ENCODE measurements at places on chromosomes 12 and 14.

DNA sequence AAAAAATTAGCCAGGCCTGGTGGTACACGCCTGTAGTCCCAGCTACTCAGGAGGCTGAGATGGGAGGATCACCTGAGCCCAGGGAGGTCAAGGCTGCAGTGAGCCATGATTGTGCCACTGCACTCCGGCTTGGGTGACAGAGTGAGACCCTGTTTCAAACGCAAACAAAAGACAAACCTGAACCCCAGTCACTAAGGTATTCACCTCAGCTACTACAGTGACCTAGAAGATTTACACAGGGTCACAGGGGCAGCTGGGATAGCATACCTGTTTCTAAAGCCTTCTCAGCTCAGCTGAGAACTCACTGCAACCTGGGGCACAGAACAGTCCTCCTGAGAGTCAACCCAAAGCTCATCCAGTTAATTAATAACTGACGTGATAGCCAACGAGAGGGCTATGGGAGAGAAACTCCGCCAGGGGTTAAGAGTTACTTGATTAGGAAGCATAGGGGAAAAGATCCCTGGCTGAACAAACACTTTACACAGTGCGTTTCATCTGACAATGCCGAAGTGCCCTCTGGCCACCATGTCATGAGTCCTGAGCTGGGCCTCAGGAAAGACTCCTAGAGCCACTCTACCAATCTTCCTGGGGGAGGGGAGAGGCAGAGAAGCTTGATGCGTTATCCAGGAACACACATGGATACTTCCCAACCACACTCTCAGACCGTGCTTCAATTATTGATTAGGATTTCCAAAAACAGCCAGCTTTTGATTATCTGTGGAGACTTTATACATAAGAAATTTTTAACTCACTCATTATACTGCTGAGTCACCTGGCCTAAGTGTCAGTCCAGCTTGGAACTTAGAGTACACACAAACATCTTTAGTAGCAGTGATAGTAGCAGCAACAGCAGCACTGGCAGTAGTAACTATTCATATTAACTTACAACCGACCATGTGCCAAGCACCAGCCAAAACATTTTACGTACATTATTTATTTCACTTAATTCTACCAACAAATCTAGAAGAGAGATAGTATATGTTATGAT lies 48.2 kb downstream of the FOXN3 start:
- H3K4me3 ChIP-seq, result no peak overlapping the region
- H3K27ac ChIP-seq, result peak overlapping the region; percentile 37
- no peak for DNase-seq
- no peaks in the 10 kb centered on the region for H3K36me3 ChIP-seq
- H3K4me1 ChIP-seq, result peaks cover 53% of the 10 kb centered on the region
- no peaks in the 10 kb centered on the region for H3K27me3 ChIP-seq

GRCh38 chr12:105444653-105445102 lies 114.2 kb downstream of the C12orf75 start:
- H3K4me1 ChIP-seq, result peaks cover 3% of the 10 kb centered on the region
- no peaks in the 10 kb centered on the region for H3K36me3 ChIP-seq
- DNase-seq, result no peak
- H3K4me3 ChIP-seq, result no peak overlapping the region
- H3K27me3 ChIP-seq, result no peaks in the 10 kb centered on the region

GRCh38 chr12:72267974-72268373 lies 4.2 kb upstream of the TRHDE start:
- DNase-seq, result peak; percentile 58
- peaks cover 2% of the 10 kb centered on the region for H3K36me3 ChIP-seq
- H3K4me1 ChIP-seq, result peaks cover 19% of the 10 kb centered on the region

GRCh38 chr12:29655861-29656260 lies 127.9 kb downstream of the TMTC1 start:
- no peaks in the 10 kb centered on the region for H3K36me3 ChIP-seq
- H3K27me3 ChIP-seq, result no peaks in the 10 kb centered on the region
- H3K4me3 ChIP-seq, result no peak overlapping the region
- H3K27ac ChIP-seq, result no peak overlapping the region
- DNase-seq, result no peak

- H3K4me1 ChIP-seq, result no peaks in the 10 kb centered on the region
- no peak overlapping the region for H3K4me3 ChIP-seq
- DNase-seq, result no peak
- no peaks in the 10 kb centered on the region for H3K27me3 ChIP-seq
- H3K36me3 ChIP-seq, result no peaks in the 10 kb centered on the region
Measured at GRCh38 chr12:42763682-42764081, 174.1 kb upstream of the PRICKLE1 start.

DNA sequence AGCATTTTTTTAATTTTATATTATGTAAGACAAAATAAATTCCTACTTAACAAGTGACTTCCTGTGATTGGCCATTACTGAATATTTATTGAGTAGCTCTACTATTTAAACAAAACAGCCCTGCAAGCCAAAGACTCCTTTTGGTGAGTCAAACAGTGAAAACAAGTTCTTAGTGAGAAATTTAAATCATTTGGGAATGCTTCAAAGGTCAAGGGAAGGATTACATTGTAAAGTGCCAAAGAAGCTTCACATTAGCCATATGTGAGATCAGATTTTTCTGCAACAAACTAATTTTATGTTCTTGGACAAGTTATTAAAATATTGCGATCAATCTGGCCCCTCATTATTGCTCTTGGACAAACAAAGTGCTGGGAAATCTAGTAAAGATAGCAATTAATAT lies 795.4 kb upstream of the MGAT4C start:
- DNase-seq, result no peak
- H3K4me3 ChIP-seq, result no peak overlapping the region
- no peak overlapping the region for H3K27ac ChIP-seq
- H3K4me1 ChIP-seq, result no peaks in the 10 kb centered on the region
- H3K36me3 ChIP-seq, result no peaks in the 10 kb centered on the region

DNA sequence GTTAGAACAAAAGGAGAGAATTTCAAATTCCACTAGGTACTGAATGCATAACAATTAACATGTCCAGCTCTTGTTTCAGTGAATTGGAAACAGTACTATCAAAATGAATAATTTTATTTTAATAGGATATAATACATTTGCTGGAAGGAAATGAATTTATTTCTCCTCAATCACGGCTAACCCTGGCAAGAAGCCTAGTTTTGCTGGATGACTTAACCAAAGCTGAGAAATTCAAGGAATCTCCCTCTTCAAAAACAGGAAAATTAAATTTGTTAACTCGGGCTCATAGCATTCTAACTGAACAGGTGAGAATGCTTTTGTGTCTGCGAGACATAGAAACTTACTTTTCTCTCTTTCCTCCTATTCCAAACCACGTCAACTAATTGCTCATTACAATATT lies 163.5 kb upstream of the NEDD1 start:
- H3K4me1 ChIP-seq, result no peaks in the 10 kb centered on the region
- no peak overlapping the region for H3K4me3 ChIP-seq
- H3K27me3 ChIP-seq, result no peaks in the 10 kb centered on the region
- no peak for DNase-seq
- no peaks in the 10 kb centered on the region for H3K36me3 ChIP-seq

- H3K4me1 ChIP-seq, result no peaks in the 10 kb centered on the region
- no peak overlapping the region for H3K27ac ChIP-seq
- H3K27me3 ChIP-seq, result no peaks in the 10 kb centered on the region
- no peaks in the 10 kb centered on the region for H3K36me3 ChIP-seq
- H3K4me3 ChIP-seq, result no peak overlapping the region
Measured at GRCh38 chr14:49139593-49139992, 446.6 kb downstream of the RPS29 start.

DNA sequence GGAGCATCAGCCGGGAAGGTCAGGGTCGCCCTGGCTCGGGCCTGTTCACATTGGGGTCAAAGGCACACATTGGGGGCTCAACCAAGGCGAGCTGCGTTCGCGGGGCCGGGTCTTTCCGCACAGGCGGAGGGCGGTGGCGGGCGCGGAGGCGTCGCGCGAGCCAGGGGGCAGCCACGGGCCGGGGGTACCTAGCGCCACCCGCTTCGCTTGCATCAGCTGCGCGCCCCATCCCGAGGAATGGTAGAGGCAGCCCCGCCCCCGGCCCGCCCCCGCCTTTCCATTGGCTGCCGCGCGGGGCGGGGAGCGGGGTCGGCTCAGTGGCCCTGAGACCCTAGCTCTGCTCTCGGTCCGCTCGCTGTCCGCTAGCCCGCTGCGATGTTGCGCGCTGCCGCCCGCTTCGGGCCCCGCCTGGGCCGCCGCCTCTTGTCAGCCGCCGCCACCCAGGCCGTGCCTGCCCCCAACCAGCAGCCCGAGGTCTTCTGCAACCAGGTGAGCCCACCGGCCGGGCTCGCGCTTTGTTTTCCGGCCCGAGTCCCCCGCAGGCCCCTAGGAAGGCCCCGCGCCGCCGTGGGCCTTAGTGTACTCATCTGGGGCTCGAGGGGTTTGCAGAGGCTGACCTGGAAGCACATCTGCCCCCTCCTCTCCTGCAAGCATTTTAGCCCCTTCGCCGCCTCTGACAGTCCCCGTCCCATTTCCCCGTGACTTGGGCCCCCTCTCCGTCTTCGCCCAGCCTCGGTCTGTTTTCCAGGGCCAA lies at the start of gene ALDH2:
Gene ALDH2, plus strand, starts transcription at position 326 of the 754 bp plus-strand sequence. Its CDS starts 50 bp downstream, at position 376.
- peak; percentile 73 for DNase-seq
- no peaks in the 10 kb centered on the region for H3K27me3 ChIP-seq
- H3K27ac ChIP-seq, result peak within 1 kb of the TSS; percentile 32
- H3K4me3 ChIP-seq, result peak within 1 kb of the TSS; percentile 88
- no peaks in the 10 kb centered on the region for H3K36me3 ChIP-seq

GRCh38 chr12:54292083-54292930 lies 8.5 kb downstream of the NFE2 start:
- H3K27ac ChIP-seq, result peak overlapping the region; percentile 85
- peaks cover 86% of the 10 kb centered on the region for H3K4me1 ChIP-seq
- peak overlapping the region; percentile 28 for H3K4me3 ChIP-seq
- DNase-seq, result no peak

DNA sequence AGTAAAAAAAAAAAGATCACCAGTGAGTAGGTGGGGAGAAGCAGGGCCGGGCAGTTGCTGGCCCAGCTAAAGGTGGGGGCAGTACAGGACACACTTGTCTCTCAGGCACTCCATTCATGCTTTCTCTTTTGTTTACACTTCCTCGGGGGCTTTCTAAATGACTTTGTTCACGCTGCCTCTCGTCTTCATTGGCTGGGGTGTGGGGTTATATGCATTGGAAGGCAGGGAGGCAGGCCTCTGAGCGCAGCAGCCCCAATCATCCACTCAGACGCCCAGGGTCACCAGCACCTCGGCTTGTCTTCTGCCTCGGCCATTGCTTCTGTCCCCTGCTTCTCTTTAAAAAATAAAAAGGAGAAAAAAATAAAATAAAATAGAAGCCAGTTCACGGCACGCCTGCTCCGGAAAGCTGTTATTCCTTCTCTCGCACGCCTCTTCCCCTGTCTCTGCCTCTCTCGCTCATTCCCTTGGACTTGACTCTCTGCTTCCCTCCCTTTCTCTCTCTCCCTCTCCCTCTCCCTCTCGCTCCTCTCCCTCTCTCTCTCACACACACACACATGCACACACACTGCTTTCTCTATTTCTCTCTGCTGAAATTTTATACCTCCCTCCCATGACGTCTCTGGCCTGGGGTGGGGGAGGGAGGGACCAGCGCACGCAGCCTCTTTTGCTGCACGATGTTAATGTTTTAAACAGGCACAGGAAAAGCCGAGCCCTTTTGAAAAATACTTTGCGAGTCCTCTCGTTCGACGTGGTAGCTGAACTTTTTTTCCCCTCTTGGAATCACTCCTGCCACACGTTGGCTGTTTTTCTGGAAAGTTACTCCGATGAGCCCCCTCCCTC lies at the start of gene TGFB3:
Gene TGFB3, minus strand, starts transcription at position 570 of the 840 bp plus-strand sequence. CDS start 1,102 bp downstream, outside the sequence.
- peaks cover 6% of the 10 kb centered on the region for H3K4me1 ChIP-seq
- peak within 1 kb of the TSS; percentile 78 for H3K4me3 ChIP-seq
- peak; percentile 83 for DNase-seq
- no peaks in the 10 kb centered on the region for H3K27me3 ChIP-seq
- H3K36me3 ChIP-seq, result no peaks in the 10 kb centered on the region
- peak within 1 kb of the TSS; percentile 62 for H3K27ac ChIP-seq

- no peak overlapping the region for H3K4me3 ChIP-seq
- peak; percentile 60 for DNase-seq
- H3K27me3 ChIP-seq, result peaks cover 5% of the 10 kb centered on the region
- no peaks in the 10 kb centered on the region for H3K4me1 ChIP-seq
- no peak overlapping the region for H3K27ac ChIP-seq
Measured at GRCh38 chr12:48890657-48891418, 25.2 kb upstream of the RND1 start.

DNA sequence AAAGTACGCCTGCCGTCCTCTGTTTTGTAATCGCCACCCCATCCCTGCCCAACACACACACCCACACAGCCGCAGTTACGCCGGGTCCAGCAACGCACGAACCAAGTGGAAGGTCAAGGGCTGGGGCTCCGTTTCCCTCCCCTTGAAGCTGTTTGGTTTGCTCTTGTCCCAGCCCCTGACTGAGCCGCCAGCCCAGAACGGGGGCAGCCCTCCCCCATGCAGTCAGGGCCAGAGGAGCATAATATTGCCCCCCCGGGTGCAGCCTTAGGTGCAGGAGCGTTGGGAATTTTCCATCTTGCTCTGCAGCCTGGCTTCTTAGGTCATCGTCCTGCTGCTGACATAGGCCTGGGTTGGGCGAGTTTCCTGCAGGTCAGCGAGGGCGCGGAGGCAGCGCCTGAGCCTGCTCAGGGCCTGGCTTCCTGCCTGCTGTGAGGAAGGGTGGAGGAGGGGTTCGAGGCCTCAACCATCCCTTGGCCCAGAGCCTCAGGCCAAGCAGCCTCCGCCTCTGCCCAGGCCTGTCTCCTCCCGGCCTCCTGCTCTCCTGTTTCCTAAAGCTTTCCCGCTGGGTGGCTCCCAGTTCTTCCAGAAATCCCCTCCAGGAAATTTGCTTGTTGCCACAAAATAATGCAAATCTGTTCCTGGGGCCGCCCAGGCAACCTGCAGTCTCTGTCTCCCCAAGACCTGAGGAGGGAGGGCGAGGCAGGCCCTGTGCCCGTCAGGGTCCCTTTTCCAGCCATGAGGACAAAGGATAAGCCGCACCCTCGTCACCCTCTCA lies 44.5 kb downstream of the PSMA6 start:
- no peaks in the 10 kb centered on the region for H3K27me3 ChIP-seq
- H3K27ac ChIP-seq, result no peak overlapping the region
- H3K4me1 ChIP-seq, result peaks cover 70% of the 10 kb centered on the region
- H3K4me3 ChIP-seq, result no peak overlapping the region
- no peaks in the 10 kb centered on the region for H3K36me3 ChIP-seq

DNA sequence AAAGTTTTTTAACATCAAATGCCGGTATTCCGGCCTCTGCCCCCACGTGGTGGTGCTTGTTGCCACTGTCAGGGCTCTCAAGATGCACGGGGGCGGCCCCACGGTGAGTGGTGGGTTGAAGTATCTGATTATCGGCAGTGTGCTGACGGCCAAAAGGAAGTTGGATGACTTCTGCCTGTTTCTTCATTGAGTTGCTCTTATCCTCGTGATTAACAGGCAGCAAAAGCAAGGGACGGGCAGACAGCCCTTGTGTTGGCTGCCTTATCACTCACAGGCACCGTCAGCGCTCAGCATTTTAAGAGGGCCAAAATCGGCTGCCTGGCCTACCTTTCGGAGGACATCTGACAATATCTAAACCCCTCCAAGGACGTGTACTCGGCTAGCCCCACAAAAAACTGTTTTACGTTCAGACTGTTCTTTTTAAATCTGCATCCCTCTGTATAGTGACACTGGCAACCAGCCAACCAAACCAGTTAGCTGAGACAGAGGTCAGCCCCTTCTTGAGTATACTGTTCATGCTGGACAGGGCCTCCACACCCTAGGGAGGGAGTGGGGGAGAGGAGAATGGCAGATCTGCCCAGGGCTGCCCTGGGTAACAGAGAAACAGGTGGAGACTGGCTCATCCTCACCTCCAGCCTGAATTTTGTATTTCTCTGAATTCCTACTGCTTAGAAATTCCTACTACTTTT lies 22.9 kb upstream of the AKAP5 start:
- H3K4me1 ChIP-seq, result no peaks in the 10 kb centered on the region
- H3K36me3 ChIP-seq, result peaks cover 78% of the 10 kb centered on the region
- no peak for DNase-seq
- H3K27me3 ChIP-seq, result no peaks in the 10 kb centered on the region

GRCh38 chr12:62848418-62848817 lies 86.5 kb downstream of the PPM1H start:
- peak; percentile 65 for DNase-seq
- H3K27me3 ChIP-seq, result no peaks in the 10 kb centered on the region
- peaks cover 32% of the 10 kb centered on the region for H3K4me1 ChIP-seq
- H3K4me3 ChIP-seq, result no peak overlapping the region
